ENCODE measurements at places on chromosomes 13 and 19.

GRCh38 chr13:37427843-37428494, 170.6 kb downstream of the POSTN start:
- DNase-seq: no peak

GRCh38 chr19:49932731-49933131, 3.4 kb upstream of the NUP62 start:
- no peak for DNase-seq

DNA sequence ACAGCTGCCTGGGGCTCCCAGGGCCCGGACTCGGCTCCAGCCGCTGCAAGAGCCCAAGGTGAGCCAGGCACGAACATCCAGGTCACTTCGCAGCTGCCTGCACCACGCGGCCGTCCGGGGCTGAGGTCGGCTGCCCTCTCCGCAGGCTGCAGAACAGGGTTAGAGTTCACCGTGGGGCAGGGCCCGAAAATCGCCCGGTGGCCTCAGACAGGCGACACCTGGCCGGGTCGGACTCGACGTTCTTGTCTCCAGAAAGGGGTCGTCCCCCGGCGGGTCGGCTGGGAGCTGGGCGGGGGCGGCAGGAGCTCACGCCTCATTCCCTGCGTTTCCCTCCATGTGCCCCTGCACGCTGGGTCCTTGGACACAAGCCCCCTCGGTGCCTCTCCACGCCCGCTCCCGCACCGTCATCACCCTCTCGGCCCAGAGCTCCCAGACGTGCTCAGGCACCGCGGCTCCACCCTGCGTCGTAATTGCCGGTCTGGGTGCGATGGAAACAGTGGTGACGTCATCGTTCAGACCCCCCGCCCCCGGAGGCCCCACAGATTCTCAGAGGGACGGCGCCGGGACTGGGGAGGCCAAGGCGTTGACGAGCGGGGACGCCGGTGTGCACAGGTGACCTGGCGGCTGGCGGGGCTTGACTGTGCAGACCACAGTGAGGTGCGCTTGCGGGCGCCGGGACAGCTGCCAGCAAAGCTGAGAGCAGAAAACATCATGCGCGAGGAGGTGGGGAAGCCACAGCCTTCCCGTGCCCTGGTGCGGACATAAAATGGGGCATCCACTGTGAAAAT, 4.0 kb upstream of the GRIN3B start:
- DNase-seq: peak; percentile 7

- no peak for DNase-seq
These were observed 411.8 kb downstream of the KCTD12 start for GRCh38 chr13:76474356-76474755.

DNA sequence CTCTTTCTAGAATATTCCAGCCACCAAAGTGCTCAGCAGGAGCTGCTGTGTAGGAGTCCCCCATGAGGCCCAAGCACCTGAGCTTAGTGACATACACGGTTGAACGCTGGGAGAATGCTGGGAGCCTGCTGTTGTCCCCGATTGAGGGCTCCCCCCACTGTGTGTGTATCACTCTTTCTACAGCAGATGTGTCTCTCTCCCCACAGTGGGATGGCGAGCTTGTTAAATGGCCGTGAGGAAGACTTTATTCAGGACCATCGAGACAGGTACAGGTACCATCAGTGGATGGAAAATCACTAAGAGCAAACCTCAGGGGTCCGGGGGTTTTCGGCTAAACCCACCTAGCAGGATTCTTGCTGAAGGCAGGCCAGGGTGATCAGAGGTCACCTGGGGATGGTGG, 22.7 kb downstream of the EPN1 start:
- no peak for DNase-seq

DNA sequence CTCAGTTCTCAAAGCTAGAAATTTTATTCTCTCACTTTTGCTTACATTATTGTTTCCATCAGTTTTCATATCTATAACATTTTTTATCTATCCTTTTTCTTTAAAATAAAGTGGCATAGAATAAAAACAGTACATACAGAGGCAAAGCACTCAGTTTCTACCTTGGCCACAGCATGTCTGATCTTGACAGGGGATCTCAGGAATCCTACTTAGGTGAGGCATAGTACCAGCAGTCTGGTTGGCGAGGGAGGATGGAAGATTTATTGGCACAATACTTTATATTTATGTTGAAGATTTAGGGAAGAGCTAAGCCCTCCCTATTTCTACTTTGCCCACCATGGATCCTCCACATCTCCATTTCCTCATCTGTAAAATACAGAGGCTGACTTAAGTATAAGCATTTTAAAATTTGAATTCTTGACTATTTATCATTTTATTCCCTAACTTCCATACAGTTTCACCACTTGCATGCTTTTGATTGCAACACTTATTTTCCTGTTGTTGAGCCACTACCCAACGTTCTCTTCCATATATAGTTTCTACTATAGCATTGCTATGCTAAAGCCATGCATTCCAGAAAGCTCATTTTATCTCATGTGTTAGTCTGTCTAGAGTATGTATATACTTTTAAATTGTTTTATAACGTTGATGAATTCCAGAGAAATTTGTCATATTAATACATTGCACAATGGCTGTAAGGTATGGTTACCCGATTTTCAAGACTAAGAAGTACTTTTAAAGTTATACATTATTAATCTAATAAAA, 506.7 kb downstream of the KCTD12 start:
- DNase-seq: no peak

DNA sequence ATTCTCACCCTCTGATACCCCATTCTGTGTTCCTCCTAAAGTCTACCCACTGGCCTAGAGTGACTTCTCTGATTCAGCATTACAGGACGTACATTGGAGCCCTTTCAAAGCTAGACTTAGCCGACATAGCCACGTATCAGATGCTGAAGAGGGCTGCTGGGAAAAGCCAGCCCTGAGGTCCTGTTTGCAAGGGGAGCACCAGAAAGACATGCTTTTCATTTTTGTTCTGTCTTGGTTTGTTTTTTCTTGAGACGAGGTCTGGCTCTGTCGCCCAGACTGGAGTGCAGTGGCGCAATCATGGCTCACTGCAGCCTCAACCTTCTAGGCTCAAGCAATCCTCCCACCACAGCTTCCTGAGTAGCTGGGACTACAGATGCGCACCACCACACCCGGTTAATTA, 6.3 kb upstream of the ZSWIM4 start:
- no peak for DNase-seq

- no peak for DNase-seq
These were observed 55.2 kb downstream of the CEBPG start for GRCh38 chr19:33428627-33429125.

- DNase-seq: no peak
These were observed 46.4 kb downstream of the PEX11G start for GRCh38 chr19:7442423-7442822.

- no peak for DNase-seq
These were observed 664.9 kb downstream of the PCDH9 start for GRCh38 chr13:66565279-66565678.

DNA sequence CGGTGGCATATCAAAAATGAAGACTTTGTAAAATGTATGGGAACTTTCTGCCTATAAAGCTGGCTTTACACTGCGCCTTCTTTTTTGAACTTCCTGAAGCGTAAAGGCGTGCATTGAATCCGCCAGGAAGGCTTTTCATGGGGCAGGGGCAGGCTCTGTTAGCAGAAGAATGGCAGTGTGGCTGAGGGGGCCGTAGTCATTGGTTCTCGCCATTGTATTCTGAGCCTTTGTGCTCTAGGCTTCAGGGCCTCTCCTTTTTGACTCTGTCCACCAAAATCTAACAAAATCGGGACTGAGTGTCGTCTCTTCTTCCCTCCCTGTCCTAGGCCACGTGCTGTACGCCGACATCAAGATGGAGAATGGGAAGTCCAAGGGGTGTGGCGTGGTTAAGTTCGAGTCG, 14.1 kb downstream of the PRAM1 start:
- no peak for DNase-seq

- no peak for DNase-seq
These were observed 157.5 kb downstream of the PCDH20 start for GRCh38 chr13:61258185-61258584.

DNA sequence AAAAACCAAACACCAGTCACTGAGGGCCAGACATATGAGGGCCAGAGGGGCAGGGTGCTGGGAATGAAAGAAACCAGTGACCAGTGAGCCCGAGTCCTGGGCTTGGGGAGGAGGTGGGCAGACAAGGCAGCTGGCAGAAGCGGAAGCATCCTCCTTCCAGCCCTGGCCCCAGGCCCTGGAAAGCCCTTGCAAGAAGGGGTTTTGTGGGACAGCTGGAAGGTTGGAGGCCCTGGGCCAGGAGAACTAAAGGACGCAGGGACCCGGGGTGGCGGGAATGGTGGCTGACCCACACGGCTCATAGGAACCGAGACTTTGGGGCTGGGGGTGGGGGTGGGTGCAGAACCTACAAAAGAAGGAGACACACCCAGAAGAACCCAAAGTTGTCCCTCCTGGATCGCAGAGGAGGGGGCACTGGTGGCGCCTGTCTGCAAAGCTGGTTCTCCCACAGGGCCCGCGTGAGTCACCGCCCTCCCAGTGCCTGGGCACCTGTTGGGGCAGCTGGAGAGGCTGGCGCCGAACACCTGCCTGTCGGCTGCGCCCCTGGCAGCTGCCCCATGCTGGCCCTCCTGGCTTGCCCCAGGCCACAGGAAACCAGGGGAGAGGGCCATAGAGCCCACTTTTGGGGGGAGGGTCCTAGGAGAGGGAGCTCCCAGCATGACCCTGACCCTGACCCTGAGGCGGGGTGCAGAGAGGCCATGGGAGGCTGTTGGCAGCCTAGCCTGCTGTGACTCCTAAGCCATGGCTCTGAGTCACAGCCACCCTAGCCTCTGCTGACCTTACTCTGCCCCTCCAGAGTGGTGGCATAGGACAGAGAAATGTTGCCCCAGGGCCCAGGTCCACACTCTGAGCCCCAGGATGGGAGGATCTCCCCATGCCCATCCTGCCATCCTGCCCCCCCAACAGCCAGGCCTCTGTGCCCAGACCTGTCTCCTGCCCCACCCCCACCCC, 802 bp downstream of the DMPK start:
- DNase-seq: peak; percentile 32

GRCh38 chr13:99608345-99608744, 107.1 kb downstream of the TM9SF2 start:
- DNase-seq: no peak

DNA sequence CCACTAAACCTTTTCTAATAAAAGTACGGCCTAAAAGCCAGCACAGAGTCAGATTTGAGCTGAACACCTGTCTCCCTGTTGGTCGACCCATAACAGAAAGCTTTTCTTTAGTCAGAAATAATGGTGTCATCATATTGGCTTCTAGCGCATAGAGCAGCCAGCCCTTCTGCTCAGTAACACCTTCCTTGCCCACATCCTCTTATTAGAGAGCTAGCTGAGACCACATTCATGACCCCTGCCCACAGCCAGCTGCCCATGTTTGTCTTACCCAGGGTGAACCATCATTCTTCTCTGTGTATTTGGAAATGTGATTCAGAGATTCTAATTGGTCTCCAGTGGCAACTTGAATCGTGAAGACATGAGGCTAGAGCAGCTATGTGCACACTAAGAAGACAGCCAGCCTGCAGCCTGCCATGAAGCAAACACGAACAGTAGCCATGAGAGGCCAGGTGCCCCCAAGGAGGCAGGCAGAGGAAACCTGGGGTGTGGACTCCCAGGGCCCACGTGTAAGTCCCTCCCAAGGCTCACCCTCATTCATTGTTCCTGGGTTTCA, 82.3 kb upstream of the PDCD5 start:
- DNase-seq: no peak

GRCh38 chr13:40508127-40508526, 158.3 kb downstream of the FOXO1 start:
- no peak for DNase-seq

- DNase-seq: no peak
These were observed 405.1 kb downstream of the FOXO1 start for GRCh38 chr13:40261336-40261735.

GRCh38 chr19:3844596-3844995, 24.2 kb downstream of the ZFR2 start:
- no peak for DNase-seq

DNA sequence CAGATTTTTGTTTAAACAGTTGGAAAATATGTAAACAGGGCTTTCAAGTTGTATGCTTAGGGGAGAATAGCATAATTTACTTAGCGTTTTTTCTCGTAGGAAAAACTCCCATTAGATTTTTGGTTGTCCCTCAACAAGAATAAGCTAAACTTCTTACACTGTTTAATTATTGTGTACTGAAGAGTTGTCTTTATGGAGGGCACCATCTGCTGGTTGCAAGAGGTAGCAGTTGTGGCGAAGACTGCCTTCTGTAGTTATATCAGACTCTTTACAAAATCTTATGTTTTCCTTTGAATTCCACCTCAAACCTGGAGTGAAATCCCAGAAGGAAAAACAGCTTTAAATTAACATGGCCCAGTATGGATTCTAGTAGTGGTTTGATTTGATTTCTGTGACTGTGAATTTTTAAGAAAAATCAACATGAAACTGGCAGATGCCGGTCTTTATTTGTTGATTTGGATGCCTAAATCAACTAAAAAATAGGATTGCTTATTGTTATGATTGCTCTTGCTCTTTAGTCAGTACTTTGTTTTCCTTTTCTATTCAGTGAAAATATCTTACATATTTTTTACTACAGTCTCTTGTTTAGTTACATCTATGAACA, 53.4 kb downstream of the PDS5B start:
- peak; percentile 3 for DNase-seq

DNA sequence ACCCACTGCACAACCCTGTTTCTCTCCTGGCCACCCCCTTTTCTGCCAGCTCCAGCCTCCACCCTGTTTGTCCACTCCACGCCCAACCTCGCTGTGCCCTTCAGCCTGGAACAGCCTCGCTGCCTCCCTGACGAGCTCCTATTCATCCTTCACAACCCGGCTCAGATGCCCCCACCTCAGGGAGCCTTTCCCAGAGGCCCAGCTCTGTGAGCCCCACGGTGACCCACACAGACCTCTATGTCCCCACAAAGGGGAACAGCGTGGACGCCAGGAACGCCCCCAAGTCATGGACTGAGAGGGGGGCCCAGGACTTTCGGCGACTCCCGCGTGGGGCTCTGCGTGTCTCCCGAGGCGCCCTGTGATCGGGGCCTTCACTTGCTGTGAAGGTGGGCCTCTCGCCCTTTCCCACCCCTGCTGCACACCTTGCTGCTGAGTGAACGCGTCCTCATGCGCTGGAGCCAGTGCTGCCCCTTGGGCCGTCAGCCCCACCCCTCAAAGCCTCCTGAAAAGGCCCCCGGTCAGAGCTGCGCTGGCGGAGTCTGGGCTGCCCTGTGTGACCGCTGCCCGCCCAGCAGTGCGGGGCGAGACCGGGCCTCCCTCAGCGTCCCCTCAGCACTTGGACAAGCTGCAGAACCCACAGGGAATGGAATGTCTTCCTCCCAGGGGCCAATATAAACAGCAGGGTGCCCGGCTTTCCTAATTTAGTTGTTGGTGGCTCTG, 40.0 kb downstream of the ADPRHL1 start:
- DNase-seq: no peak

DNA sequence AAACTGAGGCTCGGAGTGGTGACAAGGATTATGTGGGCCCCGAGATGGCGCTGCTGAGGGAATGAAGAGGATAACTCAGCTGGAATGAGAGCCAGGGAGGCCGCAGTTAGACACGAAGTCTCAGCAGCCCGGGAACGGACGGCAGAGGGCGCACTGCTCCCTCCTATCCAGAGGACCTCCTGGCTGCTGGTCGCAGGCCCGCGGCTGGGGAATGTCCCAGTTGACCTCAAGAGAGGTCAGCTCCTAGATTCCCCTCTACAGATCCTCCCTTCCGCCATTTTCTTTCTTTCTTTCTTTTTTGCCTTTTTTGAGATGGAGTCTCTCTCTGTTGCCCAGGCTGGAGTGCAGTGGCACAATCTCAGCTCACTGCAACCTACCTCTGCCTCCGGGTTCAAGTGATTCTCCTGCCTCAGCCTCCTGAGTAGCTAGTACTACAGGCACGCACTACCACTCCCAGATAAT, 24.1 kb upstream of the ASPDH start:
- no peak for DNase-seq
